ENCODE measurements at places on chromosomes 3 and 15. TPM values are rescaled to one million over a fixed set of nuclear protein-coding genes. Genes with fewer than 3 reads are reported as not detected.

Gene ZNF660
- total RNA-seq = not detected

Gene FMN1
- total RNA-seq = 0.29 TPM

Gene CHAC1
- total RNA-seq = 8.9 TPM

Gene PTH1R
- total RNA-seq = 1.1 TPM

Gene SNTN
- total RNA-seq = not detected

Gene GAP43
- 0.15 TPM for total RNA-seq

Gene C3orf38
- 16.0 TPM for total RNA-seq

Gene CDC25A
- 9.4 TPM for total RNA-seq

Gene GOLGA6A
- 0.12 TPM for total RNA-seq

Gene CAMK1
- 16.7 TPM for total RNA-seq

Gene SPATA12
- total RNA-seq = 0.30 TPM

Gene GABRB3
- total RNA-seq = 74.5 TPM

Gene PLA2G4F
- total RNA-seq = not detected

Gene SEMA3B
- 6.2 TPM for total RNA-seq

Gene TEX55
- total RNA-seq = not detected

Gene LARP6
- 75.6 TPM for total RNA-seq

Gene DGKG
- total RNA-seq = 7.0 TPM

Gene IDH2
- 49.7 TPM for total RNA-seq

Gene KNL1
- total RNA-seq = 9.8 TPM
